T-cell (primary cell): ENCODE measurements at places on chromosomes 7 and 10.
A peak's percentile ranks its signal among the peaks of the same experiment; 100 is the strongest.

- H3K4me3 ChIP-seq, result no peak overlapping the region
- no peak overlapping the region for H3K27ac ChIP-seq
- peaks cover 50% of the 10 kb centered on the region for H3K27me3 ChIP-seq
- no peak for DNase-seq
- H3K4me1 ChIP-seq, result peaks cover 3% of the 10 kb centered on the region
These were observed 128.3 kb downstream of the ADARB2 start for GRCh38 chr10:1608851-1609647.

GRCh38 chr10:127462643-127463295, 86.3 kb upstream of the NPS start:
- H3K4me1 ChIP-seq, result no peaks in the 10 kb centered on the region
- no peak for DNase-seq
- no peaks in the 10 kb centered on the region for H3K27me3 ChIP-seq
- H3K27ac ChIP-seq, result no peak overlapping the region
- H3K4me3 ChIP-seq, result no peak overlapping the region

DNA sequence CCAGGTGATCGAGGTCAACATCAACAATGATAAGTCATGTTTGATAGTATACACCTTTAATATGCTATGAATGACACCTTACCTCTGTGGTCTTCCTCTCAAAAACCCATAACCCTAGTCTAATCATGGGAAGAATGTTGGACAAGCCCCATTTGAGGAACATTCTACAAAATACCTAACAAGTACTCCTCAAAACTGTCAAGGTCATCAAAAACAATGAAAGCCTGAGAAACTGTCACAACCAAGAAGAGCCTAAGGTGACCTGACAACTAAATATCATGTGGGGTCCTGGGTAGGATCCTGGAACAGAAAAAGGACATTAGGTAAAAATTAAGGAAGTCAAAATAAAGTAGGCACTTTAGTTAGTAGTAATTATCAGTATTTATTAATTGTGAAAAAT, 5.9 kb upstream of the NUDCD3 start:
- no peaks in the 10 kb centered on the region for H3K27me3 ChIP-seq
- no peaks in the 10 kb centered on the region for H3K36me3 ChIP-seq
- no peak for DNase-seq
- no peak overlapping the region for H3K4me3 ChIP-seq

DNA sequence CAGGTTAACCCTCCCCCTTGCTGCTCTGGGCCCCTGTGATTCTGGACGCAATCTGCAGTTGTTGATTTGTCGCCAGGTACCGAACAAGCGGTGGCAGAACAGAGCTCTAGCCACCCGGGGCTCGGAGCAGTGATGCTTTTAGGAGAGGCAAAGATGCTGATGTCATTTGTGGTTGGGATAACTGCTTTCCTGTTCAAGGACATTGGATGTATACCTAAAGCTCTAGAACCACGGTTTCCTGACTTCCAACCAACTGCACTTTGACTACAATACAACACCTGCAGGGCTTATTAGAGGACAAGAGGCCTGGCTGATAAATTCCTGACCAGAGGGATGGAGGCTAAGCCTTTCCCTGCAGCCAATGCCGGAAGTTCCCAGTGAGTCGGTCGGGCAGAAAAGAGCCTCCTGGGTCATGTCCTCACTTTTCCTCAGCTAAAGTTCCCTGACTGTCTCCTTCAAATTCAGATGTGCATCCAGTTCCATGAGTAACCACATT, 6.5 kb upstream of the RBM20 start:
- no peak overlapping the region for H3K4me3 ChIP-seq
- no peaks in the 10 kb centered on the region for H3K36me3 ChIP-seq
- H3K27me3 ChIP-seq, result peaks cover 6% of the 10 kb centered on the region
- H3K4me1 ChIP-seq, result peaks cover 7% of the 10 kb centered on the region
- DNase-seq, result no peak
- no peak overlapping the region for H3K27ac ChIP-seq

- H3K27me3 ChIP-seq, result no peaks in the 10 kb centered on the region
- H3K4me3 ChIP-seq, result no peak overlapping the region
- peak overlapping the region; percentile 28 for H3K27ac ChIP-seq
- no peak for DNase-seq
These were observed 2.6 kb upstream of the SAMD8 start for GRCh38 chr10:75108684-75109458.

DNA sequence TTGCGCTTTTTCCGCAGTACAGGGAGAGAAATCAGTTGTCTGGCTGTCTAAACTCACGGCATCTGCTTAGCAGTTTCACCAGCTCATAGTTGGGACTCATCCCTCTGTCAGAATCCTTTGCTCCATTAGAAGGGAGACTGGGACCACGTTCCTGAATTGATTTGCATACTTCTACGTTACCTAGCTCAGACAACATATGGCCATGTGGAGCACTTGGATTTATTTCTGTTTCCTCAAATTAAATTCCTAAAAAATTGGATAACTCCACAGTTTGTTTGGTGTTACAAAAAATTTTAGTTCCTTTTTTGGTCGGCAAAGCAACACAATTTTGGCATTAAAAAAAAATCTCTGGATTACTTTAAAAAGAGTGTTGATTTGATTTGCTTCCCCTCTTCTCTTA, 614.0 kb downstream of the AUTS2 start:
- H3K4me3 ChIP-seq, result no peak overlapping the region
- H3K27ac ChIP-seq, result no peak overlapping the region
- H3K4me1 ChIP-seq, result no peaks in the 10 kb centered on the region
- H3K27me3 ChIP-seq, result no peaks in the 10 kb centered on the region
- DNase-seq, result no peak
- no peaks in the 10 kb centered on the region for H3K36me3 ChIP-seq

- DNase-seq, result no peak
- no peaks in the 10 kb centered on the region for H3K27me3 ChIP-seq
- H3K4me1 ChIP-seq, result no peaks in the 10 kb centered on the region
- no peaks in the 10 kb centered on the region for H3K36me3 ChIP-seq
- H3K27ac ChIP-seq, result no peak overlapping the region
- H3K4me3 ChIP-seq, result no peak overlapping the region
These were observed 565.8 kb downstream of the NRG3 start for GRCh38 chr10:82440775-82441174.

DNA sequence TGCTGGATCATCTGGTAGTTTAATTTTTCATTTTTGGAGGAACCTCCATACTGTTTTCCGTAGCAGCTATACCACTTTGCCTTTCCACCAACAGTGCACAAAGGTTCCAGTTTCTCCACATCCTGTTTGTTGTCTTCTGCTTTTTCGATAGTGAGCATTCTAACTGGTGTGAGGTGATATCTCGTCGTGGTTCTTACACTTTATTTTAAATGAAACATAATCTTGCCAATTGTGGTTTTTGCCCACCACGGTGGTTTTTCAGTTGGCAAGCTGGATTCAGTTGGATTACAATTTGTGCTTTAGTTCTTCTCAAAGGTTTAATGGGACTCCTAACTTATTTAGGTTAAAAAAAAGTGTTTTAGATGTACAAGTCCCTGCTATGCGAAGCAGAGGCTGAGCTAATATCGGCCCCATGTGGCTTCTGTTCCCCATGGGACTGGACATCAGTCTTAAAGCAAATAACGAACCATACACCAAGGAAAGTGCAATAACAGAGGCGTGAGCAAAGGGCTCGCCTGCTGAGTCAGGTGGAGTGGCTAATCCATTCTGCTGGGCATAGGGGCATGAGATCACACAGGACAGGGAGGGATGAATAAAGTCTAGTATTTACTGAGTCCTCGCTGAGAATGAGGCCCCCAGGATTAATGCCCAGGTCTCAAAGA, 153.6 kb downstream of the AOAH start:
- no peak overlapping the region for H3K27ac ChIP-seq
- no peak for DNase-seq
- H3K27me3 ChIP-seq, result no peaks in the 10 kb centered on the region
- H3K4me3 ChIP-seq, result no peak overlapping the region
- H3K36me3 ChIP-seq, result peaks cover 14% of the 10 kb centered on the region

GRCh38 chr7:130553398-130554029, 61.6 kb downstream of the MEST start:
- H3K27ac ChIP-seq, result no peak overlapping the region
- no peaks in the 10 kb centered on the region for H3K4me1 ChIP-seq
- no peaks in the 10 kb centered on the region for H3K36me3 ChIP-seq
- H3K4me3 ChIP-seq, result no peak overlapping the region
- H3K27me3 ChIP-seq, result no peaks in the 10 kb centered on the region

DNA sequence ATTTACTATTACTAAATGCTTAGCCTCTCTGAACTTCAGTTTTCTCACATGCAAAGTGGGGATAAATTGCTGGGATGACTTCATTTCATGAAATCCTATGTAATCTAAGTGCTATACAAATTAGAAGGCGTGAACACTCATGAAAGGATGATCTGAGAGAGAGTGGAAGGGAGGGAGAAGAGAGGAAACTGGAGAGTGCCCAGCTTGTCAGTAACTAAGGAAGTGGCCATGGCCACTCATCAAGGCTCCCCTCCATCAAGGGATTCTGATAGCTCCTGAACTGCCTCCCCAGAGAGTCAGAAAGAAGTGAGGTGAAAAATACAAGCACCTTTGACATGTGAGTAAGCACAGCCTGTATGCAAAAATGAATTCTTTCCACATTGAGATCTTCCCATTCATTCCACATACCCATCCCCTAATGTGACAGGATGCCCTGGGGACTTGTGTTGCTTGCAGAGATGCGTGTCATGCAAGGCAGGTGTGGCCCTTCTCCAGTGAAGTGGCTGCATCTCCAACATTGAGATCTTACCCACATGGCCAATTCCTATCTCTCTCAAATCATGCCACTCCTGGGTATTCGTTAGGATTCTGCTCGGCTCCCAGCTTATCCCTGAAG, 76.5 kb upstream of the ITPRID1 start:
- H3K27ac ChIP-seq, result no peak overlapping the region
- no peaks in the 10 kb centered on the region for H3K36me3 ChIP-seq
- DNase-seq, result no peak
- no peaks in the 10 kb centered on the region for H3K27me3 ChIP-seq
- H3K4me3 ChIP-seq, result no peak overlapping the region
- H3K4me1 ChIP-seq, result no peaks in the 10 kb centered on the region

- H3K27me3 ChIP-seq, result no peaks in the 10 kb centered on the region
- no peak overlapping the region for H3K4me3 ChIP-seq
These were observed 52.3 kb downstream of the TACR2 start for GRCh38 chr10:69364232-69364940.

DNA sequence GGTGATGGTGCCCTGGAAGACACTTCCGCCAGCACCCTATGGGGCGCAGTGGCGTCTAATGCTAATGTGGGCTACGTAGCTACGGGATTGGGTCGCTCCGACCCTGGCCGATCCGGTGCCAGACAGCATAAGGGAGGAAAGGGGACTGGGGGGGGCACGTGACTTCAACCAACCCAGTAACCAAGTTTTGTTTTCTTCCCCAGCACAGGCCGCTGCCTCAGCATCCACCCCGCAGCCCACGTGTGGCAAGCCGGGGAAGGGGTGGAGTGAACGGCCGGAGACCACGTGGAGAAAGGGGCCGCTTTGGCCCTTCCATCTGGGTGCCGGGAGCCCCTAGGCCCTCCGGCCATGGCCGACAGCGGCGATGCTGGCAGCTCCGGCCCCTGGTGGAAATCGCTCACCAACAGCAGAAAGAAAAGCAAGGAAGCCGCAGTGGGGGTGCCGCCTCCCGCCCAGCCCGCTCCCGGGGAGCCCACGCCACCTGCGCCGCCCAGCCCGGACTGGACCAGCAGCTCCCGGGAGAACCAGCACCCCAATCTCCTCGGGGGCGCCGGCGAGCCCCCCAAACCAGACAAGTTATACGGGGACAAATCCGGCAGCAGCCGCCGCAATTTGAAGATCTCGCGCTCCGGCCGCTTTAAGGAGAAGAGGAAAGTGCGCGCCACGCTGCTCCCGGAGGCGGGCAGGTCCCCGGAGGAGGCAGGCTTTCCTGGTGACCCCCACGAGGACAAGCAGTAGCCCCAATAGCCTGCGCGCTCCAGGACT, 2.5 kb downstream of the PRR15 start:
- no peak overlapping the region for H3K27ac ChIP-seq
- H3K36me3 ChIP-seq, result no peaks in the 10 kb centered on the region
- H3K4me1 ChIP-seq, result peaks cover 6% of the 10 kb centered on the region
- peaks cover 55% of the 10 kb centered on the region for H3K27me3 ChIP-seq
- H3K4me3 ChIP-seq, result peak overlapping the region; percentile 74

GRCh38 chr7:119175911-119176627, 951.6 kb downstream of the ANKRD7 start:
- no peaks in the 10 kb centered on the region for H3K4me1 ChIP-seq
- no peaks in the 10 kb centered on the region for H3K27me3 ChIP-seq
- no peak overlapping the region for H3K4me3 ChIP-seq
- no peak overlapping the region for H3K27ac ChIP-seq
- no peak for DNase-seq

- H3K27me3 ChIP-seq, result no peaks in the 10 kb centered on the region
- DNase-seq, result no peak
- no peaks in the 10 kb centered on the region for H3K4me1 ChIP-seq
- no peak overlapping the region for H3K27ac ChIP-seq
These were observed 81.3 kb downstream of the GLI3 start for GRCh38 chr7:42155584-42156290.

DNA sequence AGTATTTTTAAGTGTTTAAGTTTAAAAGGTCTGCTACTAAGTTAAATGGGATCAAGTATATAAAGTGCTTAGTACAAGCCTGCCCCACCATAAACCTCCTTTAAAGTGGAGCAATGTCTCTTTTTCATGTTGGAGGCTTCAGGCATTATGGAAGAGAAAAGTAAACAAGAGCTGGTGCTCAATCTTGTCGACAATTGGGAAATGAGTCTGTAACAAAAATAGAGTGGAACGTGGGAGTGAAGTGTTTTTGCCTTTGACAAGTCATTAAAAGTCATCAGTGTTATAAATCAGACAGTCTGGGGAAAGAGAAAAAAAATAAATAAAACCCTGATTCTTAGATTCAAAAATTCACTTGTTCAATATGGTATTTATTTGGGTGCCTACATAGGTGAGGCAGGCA, 44.7 kb downstream of the DNAJC12 start:
- H3K4me3 ChIP-seq, result no peak overlapping the region
- DNase-seq, result no peak
- no peaks in the 10 kb centered on the region for H3K4me1 ChIP-seq
- no peak overlapping the region for H3K27ac ChIP-seq
- no peaks in the 10 kb centered on the region for H3K27me3 ChIP-seq

DNA sequence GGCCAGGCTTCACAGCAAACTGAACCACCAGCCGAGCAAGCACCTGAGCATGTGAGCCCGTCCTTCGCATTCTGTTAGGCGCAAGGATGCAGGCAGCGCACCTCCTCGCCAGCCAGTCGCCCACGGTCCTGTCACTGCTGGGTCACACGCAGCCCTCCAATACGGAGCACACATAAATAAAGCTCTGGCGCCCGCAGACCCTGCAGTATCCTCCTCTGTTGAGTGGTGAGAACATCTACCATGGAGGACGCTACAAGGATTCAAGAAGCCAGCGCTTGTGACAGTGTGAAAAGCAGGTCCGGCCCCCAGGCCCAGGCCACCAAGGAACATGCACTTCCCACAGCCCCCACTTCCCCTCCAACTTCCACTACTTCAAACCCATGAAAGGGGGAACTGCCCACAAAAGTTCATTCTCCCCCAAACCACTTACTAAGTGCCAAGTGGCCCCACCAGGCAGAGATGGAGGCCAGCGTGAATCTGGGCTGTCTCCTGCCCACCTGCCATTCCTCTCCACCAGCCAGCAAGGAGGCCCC, 34.8 kb downstream of the VOPP1 start:
- no peaks in the 10 kb centered on the region for H3K36me3 ChIP-seq
- no peaks in the 10 kb centered on the region for H3K27me3 ChIP-seq
- H3K4me1 ChIP-seq, result peaks cover 66% of the 10 kb centered on the region
